CD4-positive, alpha-beta memory T cell (primary cell): ENCODE measurements at places on chromosomes 3 and 15.
A peak's percentile ranks its signal among the peaks of the same experiment; 100 is the strongest.

DNA sequence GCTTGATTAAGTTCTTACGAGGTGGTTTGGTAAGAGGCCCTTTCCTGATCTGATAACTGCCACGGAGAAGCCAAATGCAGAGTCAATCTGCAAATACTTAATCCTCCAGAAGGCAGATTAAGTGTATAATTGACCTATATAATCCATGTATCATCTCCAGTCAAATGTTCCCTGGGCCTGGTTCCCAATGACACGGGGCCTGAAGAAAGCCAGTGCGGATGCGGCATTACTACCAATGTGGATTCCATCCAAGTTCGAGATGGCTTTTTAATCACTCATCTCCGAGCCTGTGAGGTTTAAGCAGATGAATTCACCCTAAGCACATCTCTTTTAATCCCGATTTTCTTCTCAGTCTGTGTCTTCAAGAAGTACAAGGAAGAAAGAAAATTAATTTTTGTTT is 60.0 kb upstream of the FEZF2 start:
- DNase-seq = no peak

- DNase-seq = no peak
Measured at GRCh38 chr3:64134882-64135281, 90.4 kb downstream of the PRICKLE2 start.

DNA sequence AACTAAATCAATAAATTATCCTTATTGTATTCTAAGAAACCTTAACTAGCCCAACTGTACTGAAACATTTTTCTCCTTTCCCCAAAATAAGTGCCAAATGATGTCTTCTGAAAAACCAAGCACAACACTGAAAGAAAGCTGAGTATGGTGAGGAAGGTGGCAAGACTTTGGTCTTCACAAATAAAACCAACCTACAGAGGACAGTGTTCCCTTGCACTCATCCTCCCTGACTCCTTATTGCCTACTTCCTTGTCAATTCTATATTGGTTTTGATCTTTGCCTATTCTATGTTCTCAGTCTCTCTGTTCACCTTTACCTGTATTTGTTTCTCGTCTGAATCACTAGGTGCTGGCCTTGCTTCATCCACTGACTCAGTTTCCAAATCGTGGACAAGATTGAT is 490.1 kb upstream of the ZNF385D start:
- no peak for DNase-seq

DNA sequence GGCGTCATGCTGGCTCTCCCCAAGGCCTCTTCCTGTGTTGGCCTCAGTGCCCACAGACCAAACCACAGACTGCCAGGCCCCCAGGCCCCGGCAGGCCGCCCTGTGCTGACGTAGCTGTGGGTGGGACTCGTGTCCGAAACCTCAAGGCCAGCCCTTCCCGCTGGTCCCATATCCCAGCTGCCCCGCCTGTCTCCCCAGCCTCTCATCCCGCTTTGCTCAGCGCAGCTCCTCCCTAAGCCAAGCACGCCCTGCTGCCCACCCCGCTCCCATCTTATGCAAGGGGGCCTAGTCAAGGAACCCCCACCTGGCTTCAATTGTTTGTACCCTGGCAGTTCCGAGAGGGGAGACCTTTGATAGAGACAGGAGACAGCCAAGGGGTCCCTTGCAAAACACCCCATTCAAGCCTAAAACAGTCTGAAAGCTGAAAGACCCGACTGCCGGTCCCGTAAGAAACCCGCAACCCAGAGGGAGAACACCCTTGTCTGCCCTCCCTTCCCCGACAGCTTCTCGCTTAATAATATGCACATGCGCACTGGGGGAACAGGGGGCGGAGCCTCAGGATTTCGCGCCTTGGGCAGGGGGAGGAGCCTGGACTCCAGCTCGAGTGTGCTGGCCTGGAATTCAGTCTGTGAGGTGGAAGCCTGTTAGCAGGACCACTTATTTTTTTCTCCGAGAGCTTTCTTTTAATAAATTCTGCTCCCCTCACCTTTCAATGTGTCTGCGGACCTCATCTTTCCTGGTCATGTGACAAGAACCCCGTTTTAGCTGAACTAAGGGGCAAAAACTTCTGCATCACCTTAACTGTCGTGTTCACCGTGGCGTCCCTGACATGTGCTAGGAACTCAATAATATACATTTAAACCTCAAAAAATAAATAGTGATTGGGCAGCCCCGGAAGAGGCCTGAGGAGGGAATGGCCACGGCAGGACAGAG is 17.2 kb downstream of the TNFAIP8L3 start:
- peak; percentile 24 for DNase-seq

- no peak for DNase-seq
Measured at GRCh38 chr3:61613666-61614065, 52.3 kb downstream of the PTPRG start.

DNA sequence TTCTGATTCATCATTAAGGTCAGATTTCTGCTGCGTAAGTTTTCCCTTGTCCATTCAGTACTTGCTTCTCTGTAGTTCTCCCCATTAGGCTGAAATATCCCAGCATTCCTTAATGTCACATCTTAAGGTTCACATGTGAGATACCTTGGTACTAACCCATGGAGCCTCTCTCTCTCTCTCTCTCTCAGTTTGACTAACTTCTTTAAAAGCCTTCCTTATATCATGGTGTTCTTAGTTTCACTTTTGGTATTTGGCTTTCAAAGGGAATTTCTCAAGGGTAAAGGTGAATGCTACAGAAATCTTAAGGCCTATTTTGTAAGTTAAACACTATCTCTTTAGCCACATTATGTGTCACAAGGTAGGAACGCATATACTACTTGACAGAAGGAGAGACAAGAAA is 427.3 kb upstream of the ZNF717 start:
- DNase-seq = no peak
